Endothelial cell of umbilical vein (primary cell): ENCODE measurements at places on chromosomes 3 and 15. TPM values are rescaled to one million over a fixed set of nuclear protein-coding genes. Genes with fewer than 3 reads are reported as not detected.

GRCh38 chr3:43288366-43288765 lies 2.0 kb downstream of the SNRK start:
- no peaks in the 10 kb centered on the region for H3K27me3 ChIP-seq
- H3K36me3 ChIP-seq = peaks cover 20% of the 10 kb centered on the region
- H3K4me3 ChIP-seq = peak overlapping the region; percentile 100
- DNase-seq = peak; percentile 42

- H3K36me3 ChIP-seq = no peaks in the 10 kb centered on the region
- no peaks in the 10 kb centered on the region for H3K27me3 ChIP-seq
- no peak overlapping the region for H3K4me3 ChIP-seq
- H3K27ac ChIP-seq = no peak overlapping the region
- no peak for DNase-seq
Observed at GRCh38 chr3:120196333-120196732, 88.7 kb downstream of the GPR156 start.

- H3K36me3 ChIP-seq = no peaks in the 10 kb centered on the region
- H3K4me1 ChIP-seq = peaks cover 37% of the 10 kb centered on the region
- no peak overlapping the region for H3K4me3 ChIP-seq
Observed at GRCh38 chr3:171774521-171774920, 35.8 kb downstream of the PLD1 start.

DNA sequence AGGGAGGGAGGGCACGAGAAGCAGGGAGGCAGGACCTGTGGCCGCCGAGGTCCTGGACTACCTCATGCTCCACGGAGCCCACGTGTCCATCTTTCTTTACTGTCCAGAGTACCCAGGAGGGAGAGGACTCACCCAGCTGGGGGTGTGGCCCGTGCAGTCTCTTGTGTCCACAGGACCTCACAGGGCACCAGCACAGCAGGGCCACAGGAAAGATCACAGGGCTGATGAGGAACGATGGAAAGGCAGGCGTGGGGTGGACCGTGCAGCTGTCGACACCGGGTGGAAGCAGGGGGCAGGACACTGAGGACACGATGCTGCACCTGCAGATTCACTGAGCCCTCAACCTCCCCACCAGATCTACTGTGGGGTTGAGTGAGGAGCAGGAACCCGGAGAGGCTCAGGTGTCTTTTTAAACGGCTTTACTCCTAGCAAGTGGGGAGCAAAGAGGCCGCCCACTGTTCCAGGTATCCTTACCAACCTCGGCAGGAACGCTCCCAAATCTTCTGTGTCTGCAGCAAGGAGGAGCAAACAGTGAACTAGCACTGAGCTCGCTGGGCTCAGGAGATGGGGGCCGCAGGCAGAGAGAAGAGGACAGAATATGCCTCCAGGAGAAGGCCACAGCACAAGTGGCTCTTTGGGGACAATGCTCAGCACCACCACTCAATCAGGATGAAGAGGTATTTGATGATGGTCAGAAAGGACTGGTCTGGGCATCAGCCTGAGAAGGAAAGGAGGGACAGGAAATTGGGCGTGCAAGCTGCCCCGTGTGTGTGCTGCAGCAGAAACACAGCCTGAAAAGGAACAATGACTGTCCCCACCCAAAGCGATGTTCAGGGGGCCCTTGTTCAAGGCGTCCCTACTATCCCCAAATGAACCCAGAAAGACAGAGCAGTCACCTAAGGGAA lies 198.8 kb downstream of the XXYLT1 start:
- DNase-seq = no peak
- no peaks in the 10 kb centered on the region for H3K4me1 ChIP-seq
- no peak overlapping the region for H3K4me3 ChIP-seq
- H3K27ac ChIP-seq = no peak overlapping the region
- no peaks in the 10 kb centered on the region for H3K27me3 ChIP-seq
- H3K36me3 ChIP-seq = peaks cover 4% of the 10 kb centered on the region

The LMAN1L gene
- not detected in 2 replicates for polyA plus RNA-seq

The PYGO1 gene
- 1.4 and 1.9 TPM in 2 replicates for polyA plus RNA-seq

The PRTG gene
- 3.0 and 3.4 TPM in 2 replicates for polyA plus RNA-seq
